Activated CD8-positive, alpha-beta memory T cell treated with anti-CD3 and anti-CD28 coated beads, Interleukin-2, amount 50 U/mL, for 4 hours (primary cell): ENCODE measurements at places on chromosomes 6 and 20.

DNA sequence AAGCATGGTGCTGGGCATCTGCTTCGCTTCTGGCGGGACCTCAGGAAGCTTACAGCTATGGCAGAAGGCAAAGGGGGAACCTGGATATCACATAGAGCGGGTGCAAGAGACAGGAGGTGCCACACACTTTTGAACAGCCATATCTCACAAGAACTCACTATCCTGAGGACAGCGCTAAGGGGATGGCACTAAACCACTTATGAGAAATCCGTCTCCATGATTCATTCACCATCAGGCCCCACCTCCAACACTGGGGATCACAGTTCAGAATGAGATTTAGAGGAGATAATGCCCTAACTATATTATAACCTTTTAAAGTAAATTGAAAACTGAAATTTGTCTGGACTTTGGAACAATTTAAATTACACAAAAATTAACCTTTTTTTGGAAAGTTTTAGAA, 37.8 kb upstream of the SUMO4 start:
- no peak for DNase-seq

GRCh38 chr6:17431581-17431980, 38.2 kb downstream of the CAP2 start:
- no peak for DNase-seq

GRCh38 chr6:10310826-10311225, 104.0 kb downstream of the TFAP2A start:
- no peak for DNase-seq

DNA sequence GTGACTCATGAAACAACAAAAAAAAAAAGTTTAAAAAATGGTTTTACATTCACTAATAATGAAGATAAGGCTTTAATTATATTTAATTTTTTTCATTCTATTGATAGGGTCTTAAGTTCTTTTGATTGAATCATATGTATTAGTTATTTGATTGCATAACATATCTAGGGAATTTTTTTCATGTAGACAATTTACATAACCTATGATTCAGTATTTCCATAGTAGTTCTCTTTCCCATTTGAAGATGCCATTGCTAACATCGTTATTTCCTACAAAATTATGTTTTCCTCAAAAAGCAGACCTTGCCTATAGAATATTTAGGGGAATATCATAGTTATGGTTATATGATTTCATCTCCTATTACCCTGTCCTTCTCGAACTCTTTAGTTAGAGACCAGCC, 463.4 kb downstream of the TFAP2B start:
- DNase-seq, result no peak

DNA sequence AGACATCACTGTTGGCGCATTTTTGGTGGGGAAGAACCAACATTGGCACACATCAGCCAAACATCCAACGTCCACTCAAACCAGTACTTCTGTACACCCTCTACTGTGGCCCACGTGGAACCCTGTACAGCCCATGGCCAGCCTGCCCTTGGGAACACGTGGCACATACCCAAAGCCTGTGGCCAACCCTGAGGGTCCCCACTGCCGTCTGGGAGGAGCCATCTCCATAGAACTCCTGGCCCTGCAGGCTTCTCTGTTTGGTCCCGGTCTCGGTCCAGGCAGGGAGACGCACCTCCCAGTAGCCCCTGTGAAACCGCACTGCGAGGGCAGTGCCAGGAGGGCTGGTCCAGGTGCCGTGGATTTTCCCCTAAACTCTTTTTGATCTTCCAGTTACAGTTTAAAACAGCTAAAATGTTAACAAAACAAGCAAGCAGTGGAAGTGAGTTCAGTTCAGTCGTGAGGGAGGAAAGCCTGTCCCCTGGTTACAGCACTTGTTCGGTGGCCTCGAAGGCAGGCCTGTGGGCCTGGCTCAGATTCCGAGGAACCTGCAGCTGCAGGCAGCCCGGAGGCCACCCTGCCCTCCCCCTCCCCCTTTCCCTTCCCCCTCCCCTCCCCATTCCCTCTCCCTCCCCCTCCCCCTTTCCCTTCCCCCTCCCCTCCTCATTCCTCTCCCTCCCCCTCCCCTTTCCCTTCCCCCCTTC, 233.7 kb downstream of the DLL1 start:
- no peak for DNase-seq

- no peak for DNase-seq
Observed at GRCh38 chr20:47672886-47673670, 112.2 kb downstream of the SULF2 start.

- DNase-seq, result no peak
Observed at GRCh38 chr6:34412016-34412415, 13.9 kb downstream of the RPS10 start.

DNA sequence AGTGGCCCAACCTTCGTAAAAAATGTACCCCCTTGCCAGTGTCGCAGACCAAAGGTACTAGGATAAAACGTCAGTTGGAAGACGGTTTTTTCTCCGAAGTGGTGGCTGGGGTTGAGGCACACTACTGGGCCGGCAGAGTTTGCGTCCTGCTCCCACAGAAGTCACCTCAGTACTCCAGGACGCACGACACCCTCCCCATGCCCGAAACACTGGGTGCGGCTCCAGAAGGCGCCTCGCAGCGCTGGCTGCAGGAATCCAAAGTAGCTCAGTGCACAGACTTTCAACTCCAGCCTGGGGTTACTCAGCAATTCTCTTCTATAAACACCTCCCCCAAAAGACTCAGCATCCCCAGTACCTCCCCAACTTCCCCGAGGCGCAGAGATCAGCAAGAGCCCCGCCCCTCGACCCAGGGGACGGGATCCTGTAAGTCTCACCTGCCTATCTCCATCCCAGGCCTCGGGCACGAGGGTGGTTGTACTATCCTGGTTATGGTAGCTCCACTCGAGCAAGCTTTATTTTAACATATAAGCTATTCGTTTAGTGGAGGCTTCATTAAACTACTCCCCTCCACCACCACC, 88.2 kb downstream of the ZFP64 start:
- no peak for DNase-seq

DNA sequence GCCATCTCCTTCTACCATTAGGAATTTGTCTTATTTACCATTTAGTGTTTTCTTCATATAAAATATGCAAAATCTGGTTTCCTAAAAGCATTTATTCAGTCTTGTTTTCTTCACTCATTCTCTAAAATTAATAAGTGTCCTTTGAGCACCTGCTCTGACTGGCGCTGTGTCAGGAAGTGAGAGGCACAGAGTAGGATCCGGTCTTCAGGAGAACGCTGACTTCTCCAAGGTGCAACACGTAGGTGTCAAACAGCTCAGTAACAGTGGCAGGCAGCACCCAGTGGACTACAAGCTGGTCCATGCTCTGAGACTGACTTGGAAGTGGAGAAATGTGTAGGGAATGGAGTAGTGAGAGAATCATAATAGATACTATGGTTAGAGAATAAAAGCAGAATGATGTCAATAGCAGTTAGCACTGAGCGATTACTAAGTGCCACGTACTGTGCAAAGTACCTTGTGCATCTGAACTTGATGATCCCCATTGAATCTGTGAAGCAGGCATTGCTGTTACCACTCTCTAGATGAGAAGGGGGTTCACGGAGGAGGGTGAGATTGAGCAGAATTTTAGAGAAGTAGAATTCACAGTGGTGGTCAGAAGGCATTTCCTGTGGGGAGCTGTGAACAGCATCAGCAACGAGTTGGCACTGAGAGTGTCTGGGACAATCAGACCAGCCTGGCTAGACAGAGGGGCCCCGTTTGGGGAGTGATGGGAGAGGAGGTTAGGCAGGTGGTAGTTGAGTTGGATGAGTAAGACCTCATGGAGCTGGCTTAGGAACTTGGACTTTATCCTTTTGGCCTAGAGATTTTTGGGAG, 569.8 kb downstream of the QKI start:
- no peak for DNase-seq

- DNase-seq, result no peak
Observed at GRCh38 chr20:59808729-59809381, 124.6 kb downstream of the SYCP2 start.

DNA sequence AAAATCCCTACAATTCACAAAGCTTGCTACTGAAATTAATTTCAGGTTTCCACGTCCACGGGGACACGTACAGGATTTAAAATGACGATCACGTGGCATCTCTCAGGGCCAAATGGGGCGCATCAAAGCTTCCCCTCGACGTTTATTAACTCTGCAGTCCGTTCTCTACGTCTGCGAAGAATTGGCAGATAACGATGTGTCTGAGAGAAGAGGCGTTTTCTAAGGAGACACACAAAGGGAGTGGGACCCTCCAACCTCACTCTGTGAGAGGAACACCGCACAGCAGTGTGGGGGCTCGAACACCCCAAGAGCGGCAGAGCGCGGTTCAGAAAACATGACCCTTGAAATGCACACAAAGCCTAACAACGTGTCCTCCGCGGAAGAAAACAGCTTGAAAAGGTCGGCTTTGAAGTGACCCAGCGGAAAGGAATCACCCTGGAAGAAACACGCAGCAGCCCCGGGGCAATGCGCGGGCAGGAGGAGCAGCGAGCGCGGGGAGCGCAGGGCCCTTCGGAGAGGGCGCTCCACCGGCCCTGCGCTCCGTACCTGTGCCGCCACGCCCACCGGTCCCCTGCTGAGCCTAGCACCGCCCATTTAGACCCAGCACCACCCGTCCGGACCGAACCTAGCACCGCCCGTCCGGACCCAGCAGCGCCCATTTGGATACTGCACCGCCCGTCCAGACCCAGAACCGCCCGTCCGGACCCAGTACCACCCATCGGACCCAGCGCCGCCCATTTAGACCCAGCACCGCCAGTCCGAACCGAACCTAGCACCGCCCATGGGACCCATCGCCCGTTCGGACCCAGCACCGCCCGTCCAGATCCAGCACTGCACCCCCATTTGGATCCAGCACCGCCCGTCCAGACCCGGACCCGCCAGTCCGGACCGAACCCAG, 1.1 kb upstream of the AFDN start:
- DNase-seq, result no peak

DNA sequence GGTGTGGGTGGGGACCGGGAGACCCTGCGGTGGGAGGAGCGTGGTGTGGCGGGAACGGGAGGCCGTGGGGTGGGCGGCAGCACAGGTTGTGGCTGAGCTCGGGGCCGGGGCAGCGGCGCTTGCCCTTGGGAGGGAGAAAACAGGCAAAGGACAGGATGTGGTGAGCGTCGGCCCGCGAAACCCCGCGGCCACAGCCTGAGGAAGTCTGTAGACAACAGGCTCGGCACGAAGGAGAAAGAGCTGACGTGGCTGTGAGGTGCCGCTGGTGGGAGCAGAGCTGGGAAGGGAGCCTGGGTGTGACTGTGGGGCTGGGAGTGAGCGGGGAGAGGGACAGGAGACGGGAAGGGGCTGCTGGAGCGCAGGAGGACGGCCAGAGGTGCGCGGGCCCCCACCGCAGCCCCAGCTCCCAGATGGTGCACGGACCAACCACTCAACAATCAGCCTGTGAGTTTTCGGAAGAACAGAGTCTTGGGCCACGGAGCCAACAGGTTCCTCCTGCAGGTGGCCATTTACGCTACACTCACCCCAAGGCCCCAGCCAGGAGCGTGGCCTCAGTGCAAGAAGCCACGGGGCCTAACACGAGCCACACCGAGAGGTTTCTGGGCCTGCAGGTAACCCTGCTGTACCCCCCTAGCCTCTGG, 202.8 kb downstream of the DLL1 start:
- peak; percentile 28 for DNase-seq

DNA sequence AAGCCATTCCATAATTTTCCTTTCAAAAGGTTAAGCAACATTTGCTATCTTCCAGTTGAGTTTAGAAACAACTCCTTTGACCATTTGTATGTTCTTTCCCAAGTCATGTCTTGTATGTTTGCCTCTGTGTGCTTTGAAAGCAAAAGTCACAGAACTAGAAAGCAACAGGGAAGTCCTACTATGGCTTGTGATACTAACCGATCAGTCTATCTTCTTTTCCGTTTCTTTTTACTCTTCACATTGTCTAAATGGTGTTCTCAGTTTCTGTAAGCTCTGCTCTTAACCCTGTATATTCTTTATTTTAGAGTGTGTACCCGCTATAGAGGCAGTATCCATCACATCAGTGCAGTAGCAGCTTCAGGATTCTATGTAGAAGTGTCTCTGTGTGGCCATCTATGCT, 32.9 kb downstream of the TMEM244 start:
- no peak for DNase-seq

- DNase-seq, result no peak
Observed at GRCh38 chr20:15938847-15939246, 634.4 kb downstream of the KIF16B start.

DNA sequence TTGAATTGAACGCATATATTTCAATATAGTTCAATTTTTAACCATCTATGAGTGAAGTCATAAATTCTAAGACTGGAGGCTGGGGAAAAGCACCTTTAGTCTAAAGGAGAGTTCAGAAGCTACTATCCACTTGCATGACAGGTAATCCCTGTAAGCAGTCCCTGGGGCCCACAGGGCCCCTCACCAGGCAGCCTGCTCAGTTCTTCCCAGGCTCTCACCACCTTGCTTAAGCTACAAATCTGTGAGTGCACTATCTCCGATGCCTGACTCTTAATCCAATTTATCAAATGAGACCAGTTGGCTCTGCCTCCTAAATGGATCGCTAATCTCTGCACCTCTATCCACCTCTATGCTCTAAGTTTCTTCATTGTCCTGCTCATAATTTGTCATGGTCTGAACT, 413.8 kb downstream of the PTPRT start:
- no peak for DNase-seq

DNA sequence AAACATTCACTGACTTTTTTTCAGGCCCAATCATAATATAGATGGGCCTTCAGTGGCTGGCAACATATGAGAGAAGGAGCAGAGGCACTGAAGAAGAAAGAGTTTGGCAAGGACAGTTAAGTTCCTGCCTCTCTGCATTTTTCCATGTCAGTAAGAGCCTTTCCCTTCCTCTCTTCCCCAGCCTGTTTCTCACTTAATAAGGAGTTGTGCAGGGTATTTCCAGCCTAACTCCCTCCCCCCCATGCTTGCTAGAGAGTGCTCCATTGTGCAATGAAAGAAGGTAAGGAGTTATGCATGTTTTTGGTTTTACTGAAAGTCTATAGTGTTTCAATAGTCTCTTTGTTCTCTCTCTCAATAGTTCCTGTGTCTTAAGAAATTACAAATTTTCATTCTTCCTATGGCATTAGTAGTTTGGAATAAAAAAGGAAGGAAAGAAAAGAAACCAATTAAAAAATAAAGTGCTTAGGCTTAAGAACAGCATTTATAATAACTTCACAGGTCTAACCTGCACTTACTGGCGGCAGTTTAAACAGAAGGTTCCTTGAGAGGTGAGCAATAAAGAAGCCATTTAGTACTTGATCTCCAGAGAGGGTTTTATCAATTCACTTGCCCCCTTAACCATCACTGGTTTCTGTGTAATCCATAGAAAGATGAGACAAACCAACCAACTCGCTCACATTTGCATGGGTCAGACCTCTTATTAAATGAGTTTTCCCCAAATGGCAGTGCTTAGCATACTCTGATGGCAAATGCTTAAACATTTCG, 251.1 kb downstream of the PTPRT start:
- no peak for DNase-seq

GRCh38 chr20:18048176-18048575, 9.5 kb downstream of the OVOL2 start:
- DNase-seq, result no peak
